ENCODE measurements at places on chromosomes 1 and 21.

- DNase-seq: no peak
Measured at GRCh38 chr1:183566026-183566425, 24.2 kb downstream of the NCF2 start.

DNA sequence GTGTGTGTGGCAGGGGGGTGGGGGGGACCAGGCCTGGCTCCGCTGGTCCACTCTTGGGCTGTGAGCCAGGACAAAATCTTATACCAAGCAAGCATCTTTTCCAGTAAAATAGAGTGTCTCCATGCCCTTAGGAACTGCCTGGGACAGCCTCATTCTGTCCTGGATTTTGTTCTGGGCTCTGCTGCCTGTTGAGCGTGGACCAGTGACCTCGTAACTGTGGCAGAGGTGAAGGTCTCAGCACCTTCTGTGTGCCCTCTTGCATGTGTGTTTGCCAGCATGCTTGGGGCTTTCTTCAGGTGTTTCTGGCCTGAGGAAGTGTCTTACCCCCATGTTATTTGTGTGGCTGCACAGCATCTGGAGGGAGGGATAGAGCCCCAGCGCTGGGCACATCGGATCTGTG is 45.7 kb downstream of the GALNT2 start:
- no peak for DNase-seq

GRCh38 chr1:71464016-71464415 is 383.2 kb upstream of the ZRANB2 start:
- DNase-seq: no peak

DNA sequence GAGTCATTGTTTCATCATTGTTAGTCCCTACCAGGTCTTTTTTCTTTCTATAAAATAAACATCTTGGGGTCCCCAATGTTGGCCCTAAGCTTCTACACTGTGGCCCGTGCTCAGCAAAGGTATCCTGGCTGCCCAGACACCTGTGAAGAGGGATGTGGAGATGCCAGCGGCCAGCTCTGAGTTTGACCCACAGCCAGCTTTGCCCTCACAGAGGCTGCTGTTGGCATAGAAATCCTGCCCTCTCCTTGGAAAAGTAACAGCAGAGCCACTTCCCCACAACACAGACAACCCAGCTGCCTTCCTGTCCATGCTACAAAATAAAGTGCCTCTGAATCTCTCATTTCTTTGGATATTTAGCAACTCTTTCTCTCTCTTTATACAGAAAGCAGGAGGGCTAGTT is 6.0 kb downstream of the TRIM62 start:
- no peak for DNase-seq

GRCh38 chr1:5686195-5686594 is 306.0 kb downstream of the NPHP4 start:
- no peak for DNase-seq
